Activated CD4-positive, alpha-beta T cell treated with anti-CD3 and anti-CD28 coated beads for 36 hours (primary cell): ENCODE measurements at places on chromosomes 3 and 15. TPM values are rescaled to one million over a fixed set of nuclear protein-coding genes. Genes with fewer than 3 reads are reported as not detected.

GRCh38 chr3:44962621-44963393 is 13.2 kb downstream of the ZDHHC3 start:
- no peak overlapping the region for H3K27ac ChIP-seq
- no peak overlapping the region for H3K4me3 ChIP-seq
- peaks cover 34% of the 10 kb centered on the region for H3K4me1 ChIP-seq
- no peak for DNase-seq
- no peaks in the 10 kb centered on the region for H3K27me3 ChIP-seq

DNA sequence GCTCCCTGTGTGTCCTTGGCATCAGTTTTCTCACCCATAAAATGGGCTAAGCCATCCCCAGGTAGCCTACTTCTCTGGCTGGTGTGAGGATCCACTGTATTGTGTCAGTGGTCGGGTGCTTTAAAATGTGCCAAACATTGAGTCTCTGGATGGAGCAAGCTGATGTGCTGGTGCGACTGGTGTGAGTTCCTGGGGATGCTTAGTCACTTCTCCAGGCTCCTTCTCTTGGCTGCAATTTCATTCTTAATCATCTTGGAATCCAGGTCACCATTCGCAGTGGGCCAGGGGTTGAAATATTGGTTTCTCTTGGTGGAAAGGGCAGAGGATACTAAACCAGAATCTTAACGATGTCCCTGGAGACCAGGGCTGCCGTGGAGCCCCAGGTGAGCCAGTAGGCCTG is 29.3 kb downstream of the SCN5A start:
- no peaks in the 10 kb centered on the region for H3K4me1 ChIP-seq
- no peak overlapping the region for H3K27ac ChIP-seq
- H3K27me3 ChIP-seq, result no peaks in the 10 kb centered on the region
- H3K4me3 ChIP-seq, result no peak overlapping the region
- H3K36me3 ChIP-seq, result no peaks in the 10 kb centered on the region
- no peak for DNase-seq

- no peak overlapping the region for H3K4me3 ChIP-seq
- no peaks in the 10 kb centered on the region for H3K27me3 ChIP-seq
- no peaks in the 10 kb centered on the region for H3K4me1 ChIP-seq
- H3K36me3 ChIP-seq, result no peaks in the 10 kb centered on the region
- no peak for DNase-seq
These were observed 179.1 kb downstream of the PTPRG start for GRCh38 chr3:61740494-61740893.

The MAP6D1 gene
- total RNA-seq, result 1.6 TPM

The CRYGS gene
- 1.7 TPM for total RNA-seq
